CD8-positive, alpha-beta memory T cell (primary cell): ENCODE measurements at places on chromosomes 4 and X. TPM values are rescaled to one million over a fixed set of nuclear protein-coding genes. Genes with fewer than 3 reads are reported as not detected.

GRCh38 chr4:47862297-47862696, 24.4 kb upstream of the CORIN start:
- no peak overlapping the region for H3K4me3 ChIP-seq
- no peaks in the 10 kb centered on the region for H3K27me3 ChIP-seq
- DNase-seq = no peak
- H3K4me1 ChIP-seq = no peaks in the 10 kb centered on the region

ESX1 gene
- not detected for total RNA-seq

- no peaks in the 10 kb centered on the region for H3K27me3 ChIP-seq
- H3K36me3 ChIP-seq = no peaks in the 10 kb centered on the region
- no peak overlapping the region for H3K4me3 ChIP-seq
- no peaks in the 10 kb centered on the region for H3K4me1 ChIP-seq
- DNase-seq = no peak
Measured at GRCh38 chr4:62513306-62513705, 1313.2 kb downstream of the ADGRL3 start.

APELA gene
- not detected for total RNA-seq

- no peaks in the 10 kb centered on the region for H3K27me3 ChIP-seq
- no peaks in the 10 kb centered on the region for H3K36me3 ChIP-seq
- H3K27ac ChIP-seq = no peak overlapping the region
- no peak overlapping the region for H3K4me3 ChIP-seq
Measured at GRCh38 chr4:4645743-4646142, 103.9 kb upstream of the STX18 start.
